ENCODE measurements at places on chromosomes 1 and 21.

DNA sequence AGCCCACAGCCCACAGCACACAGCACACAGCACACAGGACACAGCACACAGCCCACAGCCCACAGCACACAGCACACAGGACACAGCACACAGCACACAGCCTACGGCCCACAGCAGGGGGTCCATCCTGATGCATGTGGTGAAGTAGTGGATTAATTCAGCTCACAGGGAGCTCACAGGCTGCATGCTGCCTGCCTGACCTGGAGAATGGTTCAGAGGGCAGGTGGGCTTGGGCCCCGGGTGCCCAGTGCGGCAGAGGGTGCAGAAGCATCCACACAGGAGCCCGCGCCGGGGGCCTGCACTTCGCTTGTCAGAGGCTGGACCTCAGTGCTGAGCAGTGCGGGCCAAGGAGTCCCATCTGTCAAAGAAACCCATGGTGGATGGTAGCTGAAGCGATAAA, 21.1 kb upstream of the AJAP1 start:
- DNase-seq = no peak

DNA sequence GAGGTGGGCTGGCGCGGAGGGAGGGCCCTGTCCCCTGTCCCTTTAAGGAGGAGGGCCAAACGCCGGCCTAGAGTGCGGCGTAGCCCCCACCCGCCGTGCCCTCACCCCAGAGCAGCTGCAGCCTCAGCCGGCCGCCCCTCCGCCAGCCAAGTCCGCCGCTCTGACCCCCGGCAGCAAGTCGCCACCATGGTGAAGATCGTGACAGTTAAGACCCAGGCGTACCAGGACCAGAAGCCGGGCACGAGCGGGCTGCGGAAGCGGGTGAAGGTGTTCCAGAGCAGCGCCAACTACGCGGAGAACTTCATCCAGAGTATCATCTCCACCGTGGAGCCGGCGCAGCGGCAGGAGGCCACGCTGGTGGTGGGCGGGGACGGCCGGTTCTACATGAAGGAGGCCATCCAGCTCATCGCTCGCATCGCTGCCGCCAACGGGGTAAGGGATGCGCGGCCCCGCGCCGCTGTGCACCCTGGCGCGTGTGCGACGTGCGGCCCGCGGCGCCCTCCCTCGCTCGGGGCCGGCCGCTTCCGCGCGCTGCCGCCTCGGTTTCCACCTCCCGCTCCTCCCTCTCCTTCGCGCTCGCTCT, at the start of gene PGM1:
Gene PGM1 (plus strand): TSS at position 109 of the 583 bp plus-strand sequence. CDS start 78 bp downstream, at position 187.
- peak; percentile 63 for DNase-seq

- DNase-seq = no peak
Observed at GRCh38 chr1:193806079-193807048, 620.0 kb upstream of the B3GALT2 start.

DNA sequence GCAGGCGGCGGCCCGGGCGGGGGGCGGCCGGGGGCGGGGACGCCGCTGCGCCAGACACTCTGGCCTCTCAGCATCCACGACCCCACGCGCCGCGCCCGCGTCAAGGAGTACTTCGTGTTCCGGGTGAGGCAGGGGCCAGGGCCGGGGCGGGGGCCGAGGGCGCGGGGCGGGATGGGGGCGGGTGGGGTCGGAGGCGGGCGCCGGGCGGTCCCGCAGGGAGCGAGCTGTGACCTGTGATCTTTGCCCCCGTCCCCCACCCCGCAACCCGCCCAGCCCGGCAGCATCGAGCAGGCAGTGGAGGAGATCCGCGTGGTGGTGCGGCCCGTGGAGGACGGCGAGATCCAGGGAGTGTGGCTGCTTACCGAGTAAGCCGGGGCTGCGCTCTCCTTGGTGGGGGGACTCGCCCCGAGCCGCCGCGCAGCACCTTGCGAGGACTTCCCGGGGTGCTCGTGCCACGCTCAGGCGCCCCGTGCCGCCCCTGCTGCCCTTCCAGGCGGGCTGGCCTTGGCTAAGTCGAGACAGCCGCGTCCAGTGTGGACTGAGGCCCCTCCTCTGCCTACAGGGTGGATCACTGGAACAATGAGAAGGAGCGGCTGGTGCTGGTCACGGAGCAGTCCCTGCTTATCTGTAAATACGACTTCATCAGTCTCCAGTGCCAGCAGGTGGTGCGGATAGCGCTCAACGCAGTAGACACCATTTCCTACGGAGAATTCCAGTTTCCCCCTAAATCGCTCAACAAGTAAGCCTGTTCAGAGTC, 514 bp downstream of the TPRG1L start:
- DNase-seq = no peak

DNA sequence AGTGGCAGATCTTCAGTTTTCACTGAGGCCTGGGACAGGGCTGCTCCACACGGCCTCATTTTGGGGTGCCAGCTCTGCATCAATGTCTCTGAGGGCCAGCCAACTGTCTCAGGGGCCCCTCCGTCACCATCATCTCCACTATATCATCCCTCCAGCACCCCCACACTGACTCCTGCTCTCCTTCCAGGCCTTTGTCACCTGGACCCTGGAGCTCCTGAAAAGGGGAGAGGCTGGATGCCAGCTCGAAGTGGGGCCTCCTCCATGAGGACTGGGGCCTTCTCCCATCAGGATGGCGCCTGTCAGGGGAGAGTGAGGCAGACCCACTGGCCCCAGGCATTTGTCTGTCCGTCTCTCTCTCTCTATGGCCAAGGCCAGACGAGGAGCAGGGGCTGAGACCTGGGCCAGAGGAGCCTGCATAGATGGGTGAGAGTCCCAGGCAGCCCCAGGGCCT, 44.7 kb upstream of the LRP8 start:
- no peak for DNase-seq

DNA sequence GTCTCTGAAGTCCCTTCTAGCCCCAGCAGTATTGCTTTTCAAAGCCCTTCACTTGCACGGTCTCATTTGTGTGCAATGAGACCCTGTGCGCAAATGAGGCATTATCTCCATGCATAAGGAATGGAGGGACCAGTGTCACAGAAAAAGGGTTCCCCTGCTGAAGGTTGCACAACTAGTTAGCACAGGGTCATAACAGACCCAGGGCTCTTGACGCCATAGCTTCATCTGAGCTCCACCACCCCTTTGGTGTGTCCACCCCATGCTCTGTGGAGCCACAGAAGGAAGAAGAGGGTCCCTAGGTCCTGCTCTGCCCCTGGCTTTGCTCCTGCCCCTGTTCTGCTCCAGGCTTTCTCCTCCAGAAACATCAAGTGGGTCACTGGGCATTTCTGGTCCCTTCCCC, 12.6 kb downstream of the SH2D2A start:
- DNase-seq = no peak

- DNase-seq = no peak
Observed at GRCh38 chr1:212042436-212042835, 6.9 kb downstream of the DTL start.

DNA sequence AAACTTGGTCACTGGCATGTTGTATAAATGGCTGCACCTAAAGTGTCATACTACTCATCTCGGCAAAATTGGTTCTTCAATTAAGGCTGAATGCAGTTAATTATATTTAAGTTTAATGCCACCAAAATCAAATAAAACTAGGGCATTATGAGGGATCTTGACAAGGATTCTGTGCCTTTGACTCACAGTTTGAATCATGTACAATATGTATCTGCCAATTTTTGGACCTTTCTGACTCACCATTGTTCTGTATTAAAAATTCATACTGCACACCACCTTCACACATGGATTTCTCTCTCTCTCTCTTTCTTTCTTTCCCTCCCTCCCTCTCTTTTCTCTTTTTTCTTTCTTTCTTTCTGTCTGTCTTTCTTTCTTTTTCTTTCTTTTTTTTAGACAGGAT, 14.1 kb upstream of the STXBP3 start:
- no peak for DNase-seq

DNA sequence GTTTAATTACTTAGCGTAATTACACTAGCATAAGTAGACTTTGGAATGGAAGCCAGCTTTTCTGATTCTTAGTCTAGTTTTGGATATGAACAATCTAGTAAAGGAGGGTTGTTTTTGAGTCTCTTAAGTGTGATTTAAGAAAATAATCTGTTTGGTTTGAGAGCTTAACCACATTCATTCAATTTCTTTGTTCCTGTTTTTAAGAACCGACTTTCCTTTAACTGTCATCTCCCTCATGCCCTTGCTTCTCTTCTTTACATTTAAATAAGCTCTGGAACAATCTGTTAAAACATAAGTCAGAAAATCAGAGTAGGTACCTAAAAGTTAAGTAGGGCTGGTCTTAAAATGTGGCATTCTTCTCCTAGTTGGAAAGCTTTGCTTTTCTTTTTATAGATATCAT, 27.7 kb downstream of the CDC42 start:
- DNase-seq = no peak

- no peak for DNase-seq
Observed at GRCh38 chr21:34536820-34537219, 24.8 kb upstream of the KCNE1 start.

Measured in GM12892 (cell line).